Breast epithelium (tissue), 4 donors: ENCODE measurements at places on chromosomes 5 and 9.

DNA sequence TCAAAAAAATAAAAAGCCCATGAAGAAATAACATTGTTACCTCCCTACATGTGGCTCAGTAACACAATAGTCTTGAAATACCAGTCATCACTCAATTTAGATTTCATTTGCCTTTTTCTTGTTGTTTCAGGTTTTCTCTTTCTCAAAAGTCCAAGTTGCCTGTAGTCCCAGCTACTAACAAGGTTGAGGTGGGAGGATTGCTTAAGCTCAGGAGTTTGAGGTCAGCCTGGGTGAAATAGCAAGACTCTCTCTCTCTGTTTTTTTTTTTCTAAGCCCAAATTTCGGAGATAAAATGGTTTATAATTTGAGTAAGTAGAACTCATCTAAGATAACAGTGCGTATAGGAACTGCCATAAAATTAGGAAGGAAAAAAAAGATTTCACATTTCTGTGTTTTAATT, 17.5 kb upstream of the NDUFS4 start:
- no peaks in the 10 kb centered on the region for H3K27me3 ChIP-seq
- DNase-seq = no peak
- H3K4me1 ChIP-seq = no peaks in the 10 kb centered on the region
- H3K36me3 ChIP-seq = no peaks in the 10 kb centered on the region
- no peak overlapping the region for H3K4me3 ChIP-seq

DNA sequence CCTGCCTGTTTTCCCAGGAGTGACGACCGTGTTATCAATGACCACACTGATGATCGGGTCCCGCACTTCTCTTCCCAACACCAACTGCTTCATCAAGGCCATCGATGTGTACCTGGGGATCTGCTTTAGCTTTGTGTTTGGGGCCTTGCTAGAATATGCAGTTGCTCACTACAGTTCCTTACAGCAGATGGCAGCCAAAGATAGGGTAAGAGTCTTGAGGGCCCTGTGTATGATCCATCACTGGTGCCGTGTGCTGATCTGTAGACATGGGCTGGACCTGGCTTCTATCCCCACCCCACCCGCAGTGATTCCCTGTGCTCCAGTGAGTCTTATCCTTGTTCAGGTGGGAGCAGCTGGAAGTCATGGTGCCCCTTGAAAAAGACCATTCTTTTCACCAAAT, 26.0 kb downstream of the GABRP start:
- H3K36me3 ChIP-seq = no peaks in the 10 kb centered on the region
- H3K4me3 ChIP-seq = no peak overlapping the region
- no peaks in the 10 kb centered on the region for H3K27me3 ChIP-seq
- no peaks in the 10 kb centered on the region for H3K4me1 ChIP-seq

DNA sequence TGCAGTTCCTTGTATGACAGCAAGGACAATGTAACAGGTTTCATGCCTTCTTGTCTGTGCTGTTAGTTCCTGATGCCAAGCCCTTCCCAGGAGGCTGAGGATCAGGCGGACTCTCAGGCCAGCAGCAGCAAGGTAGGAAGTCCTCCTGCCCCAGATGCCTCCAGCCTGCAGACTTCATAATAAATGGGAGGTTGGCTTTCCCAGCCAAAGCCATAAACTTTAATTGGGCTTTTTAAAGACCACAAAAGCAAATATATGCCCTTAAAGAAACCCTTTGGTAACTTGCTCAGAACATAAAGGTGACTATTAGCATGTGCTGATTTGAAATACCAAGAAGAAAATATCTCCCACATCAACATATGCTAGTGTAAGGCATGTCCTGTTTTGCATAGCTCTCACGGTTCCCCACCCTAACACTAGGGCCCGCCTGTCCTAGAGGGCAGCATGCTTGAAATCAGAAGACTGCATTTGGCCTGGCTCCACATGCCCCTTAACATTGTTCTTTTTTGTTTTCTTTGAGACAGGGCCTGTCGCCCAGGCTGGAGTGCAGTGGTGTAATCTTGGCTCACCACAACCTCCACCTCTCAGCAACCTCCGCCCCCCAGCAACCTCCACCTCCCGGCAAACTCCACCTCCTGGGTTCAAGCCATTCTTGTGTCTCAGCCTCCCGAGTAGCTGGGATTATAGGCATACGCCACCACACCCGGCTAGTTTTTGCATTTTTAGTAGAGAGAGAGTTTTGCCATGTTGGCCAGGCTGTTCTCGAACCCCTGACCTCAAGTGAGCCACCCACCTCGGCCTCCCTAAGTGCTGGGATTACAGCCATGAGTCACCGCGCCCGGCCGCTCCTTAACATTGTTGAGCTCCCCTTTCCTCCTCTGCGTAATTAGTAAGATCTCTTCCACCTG, 44.6 kb upstream of the FCN1 start:
- DNase-seq = peak; percentile 37
- H3K4me1 ChIP-seq = no peaks in the 10 kb centered on the region
- peaks cover 23% of the 10 kb centered on the region for H3K27me3 ChIP-seq
- no peak overlapping the region for H3K27ac ChIP-seq
- H3K36me3 ChIP-seq = no peaks in the 10 kb centered on the region

- no peak for DNase-seq
- no peaks in the 10 kb centered on the region for H3K36me3 ChIP-seq
- no peak overlapping the region for H3K27ac ChIP-seq
Observed at GRCh38 chr5:6490693-6491092, 42.0 kb downstream of the UBE2QL1 start.

DNA sequence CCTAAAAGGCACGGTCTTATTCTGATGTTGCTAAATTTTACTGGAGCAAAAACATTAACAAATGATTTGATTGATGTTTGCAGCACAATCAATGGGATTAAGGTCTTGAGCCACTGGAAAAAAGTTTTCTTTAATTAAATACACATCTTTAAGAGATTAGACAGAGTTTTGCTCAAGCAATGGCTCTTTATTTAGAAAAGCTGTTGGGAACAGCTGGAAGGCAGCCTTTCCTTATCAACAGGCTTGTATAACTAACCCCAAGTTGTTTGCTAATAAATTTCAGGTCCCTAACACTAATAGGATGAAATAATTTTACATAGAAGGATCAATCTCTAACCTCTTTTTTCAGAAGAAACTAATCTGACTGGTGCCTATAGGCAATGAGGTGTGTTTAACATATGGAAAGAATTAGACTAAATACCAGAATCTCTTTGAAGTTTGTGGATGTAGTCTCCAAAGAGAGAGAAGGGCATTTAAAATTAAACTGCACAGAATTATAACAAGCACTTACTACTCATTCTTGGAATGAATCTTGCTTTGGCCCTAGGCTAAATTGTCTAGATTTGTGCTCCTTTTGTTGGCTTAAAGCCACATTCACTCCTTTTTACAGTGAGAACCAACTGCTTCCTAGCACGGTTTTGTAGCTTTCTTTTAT, 67.3 kb upstream of the TNFAIP8 start:
- no peaks in the 10 kb centered on the region for H3K27me3 ChIP-seq
- DNase-seq = no peak
- H3K36me3 ChIP-seq = no peaks in the 10 kb centered on the region
- H3K27ac ChIP-seq = no peak overlapping the region
